BJ (cell line): ENCODE measurements at places on chromosomes 2 and 18. TPM values are rescaled to one million over a fixed set of nuclear protein-coding genes. Genes with fewer than 3 reads are reported as not detected.

GRCh38 chr18:56443166-56443907, 195.1 kb downstream of the TXNL1 start:
- DNase-seq: no peak

- DNase-seq: no peak
Measured at GRCh38 chr18:31738460-31739407, 21.9 kb downstream of the SLC25A52 start.

- no peak for DNase-seq
Measured at GRCh38 chr2:208228476-208228875, 26.4 kb downstream of the IDH1 start.

DNA sequence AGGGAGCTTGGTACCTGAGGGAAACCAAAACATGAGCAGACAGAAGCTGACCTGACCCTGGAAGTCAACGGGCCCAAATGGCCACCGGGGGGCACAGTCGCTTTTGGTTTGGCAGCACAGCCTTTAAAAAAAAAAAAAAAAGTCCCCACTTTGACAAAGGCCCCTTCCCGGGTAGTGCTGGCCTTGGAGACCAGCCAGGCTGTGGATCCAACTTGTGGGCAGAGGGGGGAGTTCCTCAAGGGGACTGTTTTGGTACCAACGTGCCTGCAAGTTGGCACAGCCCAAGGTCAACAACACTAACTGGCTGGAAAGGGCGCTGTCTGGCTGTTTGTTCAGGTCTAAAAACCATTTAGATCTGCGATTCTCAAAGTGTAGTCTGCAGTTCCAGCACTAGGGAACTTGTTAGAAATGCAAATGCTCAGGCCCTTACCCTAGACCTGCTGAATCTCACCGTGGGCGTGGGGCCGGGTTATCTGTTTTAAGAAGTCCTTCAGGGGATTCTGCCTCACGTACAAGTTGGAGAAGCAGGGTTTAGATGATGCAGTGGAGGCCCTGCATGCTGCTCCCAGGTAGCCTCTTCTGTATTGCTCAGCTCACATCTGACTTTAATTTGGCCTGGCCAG, 83.0 kb downstream of the LPIN1 start:
- no peak for DNase-seq

DNA sequence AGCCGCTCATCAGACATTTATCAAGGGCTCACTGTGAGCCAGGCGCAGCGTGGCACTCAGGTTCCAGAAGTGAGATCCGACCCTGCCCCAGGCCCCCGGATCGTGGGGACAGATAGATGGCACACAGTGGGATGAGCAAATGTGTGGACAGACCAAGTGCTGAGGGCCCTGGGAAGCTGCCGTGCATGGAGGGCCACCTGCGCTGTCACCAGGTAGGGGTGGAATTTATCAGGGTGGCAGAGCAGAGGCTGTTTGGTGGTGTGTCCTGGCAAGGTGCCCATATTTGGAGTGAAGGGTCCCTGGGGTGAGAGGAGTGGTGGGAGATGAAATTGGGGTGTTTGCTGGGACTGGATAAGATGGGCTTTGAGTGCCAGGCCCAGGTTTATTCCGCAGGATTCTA, 92.8 kb upstream of the HS6ST1 start:
- DNase-seq: no peak

DNA sequence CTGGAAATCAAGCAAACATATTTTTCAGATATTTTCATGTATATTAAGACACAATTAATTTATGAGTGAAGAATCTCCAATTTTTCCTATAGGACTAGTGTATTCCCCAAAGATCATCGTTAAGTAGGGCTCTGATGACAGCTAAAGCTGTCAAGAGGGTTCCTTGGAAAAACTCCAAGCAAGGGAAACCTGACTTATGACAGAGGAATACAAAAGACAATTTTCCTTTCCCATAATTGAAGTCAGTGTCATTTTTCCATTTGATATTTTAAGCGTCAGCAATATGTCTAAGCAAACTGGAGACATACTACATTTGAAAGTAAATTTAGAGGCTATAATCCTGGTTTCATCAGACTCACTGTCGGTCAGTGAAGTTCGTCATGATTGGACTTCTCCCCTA, 36.1 kb downstream of the RIT2 start:
- DNase-seq: no peak

DNA sequence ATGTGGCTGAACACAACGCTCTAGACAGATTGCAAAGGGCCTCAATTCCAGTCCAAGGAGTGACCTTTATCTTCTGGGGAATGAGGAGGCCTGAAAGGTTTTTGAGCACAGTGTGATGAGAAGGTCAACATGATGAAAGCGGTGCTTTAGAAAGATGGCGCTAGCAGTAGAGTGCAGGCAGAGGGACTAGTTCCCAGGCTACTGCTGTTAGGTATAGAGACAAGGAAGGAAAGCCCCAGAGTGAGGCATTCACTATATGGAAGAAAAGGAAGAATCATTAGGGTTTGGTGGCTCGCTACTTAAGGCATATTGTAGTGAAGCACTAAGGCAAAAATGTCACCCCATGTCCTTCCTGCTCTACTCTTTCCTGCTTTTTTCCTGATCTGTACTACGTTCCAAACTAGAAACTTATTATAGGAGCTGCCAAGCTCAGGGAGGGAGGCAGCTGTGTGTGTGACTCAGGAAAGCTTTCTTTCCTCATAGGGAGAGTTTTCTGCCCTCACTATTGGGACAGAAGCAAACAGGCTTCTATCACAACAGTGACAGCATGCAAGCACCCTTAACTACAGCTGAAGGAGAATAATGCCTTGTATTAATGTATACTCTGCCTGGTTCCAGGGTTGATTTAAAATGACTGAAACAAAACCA, 160.8 kb upstream of the CAVIN2 start:
- DNase-seq: no peak

DNA sequence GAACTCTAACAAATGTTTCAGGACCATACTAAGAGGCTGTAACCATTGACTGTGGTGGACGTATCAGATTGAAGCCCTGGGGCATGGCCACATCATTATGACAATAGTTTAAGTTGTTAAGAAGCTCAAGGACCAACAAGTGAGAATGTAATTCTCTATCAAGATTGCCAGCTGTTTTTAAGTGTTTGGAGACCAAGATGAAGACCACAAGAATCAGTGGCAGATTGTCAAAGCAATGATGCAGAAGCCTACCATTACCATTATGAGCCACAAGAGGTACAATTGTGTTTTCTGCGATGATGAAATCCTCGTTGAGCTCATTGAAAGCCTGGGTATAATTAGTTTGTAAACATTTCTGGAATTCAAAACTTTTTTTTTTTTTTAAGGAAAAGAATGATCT, 261.1 kb upstream of the ZEB2 start:
- DNase-seq: no peak

- no peak for DNase-seq
Measured at GRCh38 chr18:49168281-49168985, 217.7 kb upstream of the SMAD7 start.

- no peak for DNase-seq
Measured at GRCh38 chr18:9619056-9619455, 4.7 kb upstream of the PPP4R1 start.

GRCh38 chr2:234802071-234802844, 149.6 kb upstream of the SH3BP4 start:
- no peak for DNase-seq

DNA sequence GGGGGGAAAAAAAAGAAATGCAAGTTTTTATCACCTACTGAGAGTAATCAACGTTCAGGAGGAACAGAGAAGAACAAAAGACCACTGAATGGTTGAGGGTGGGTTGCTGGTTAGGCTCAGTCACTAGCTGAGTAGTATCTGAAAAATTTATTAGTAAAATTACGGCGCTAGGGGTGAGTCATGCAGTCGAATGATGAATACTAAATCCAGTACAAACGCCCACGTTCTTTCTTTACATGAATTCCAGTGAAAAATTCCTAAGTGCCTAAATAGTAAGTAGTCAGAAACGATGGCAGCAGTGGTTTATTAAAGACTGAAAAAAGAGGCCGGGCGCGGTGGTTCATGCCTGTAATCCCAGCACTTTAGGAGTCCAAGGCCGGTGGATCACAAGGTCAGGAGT, 52.0 kb downstream of the TEKT4 start:
- no peak for DNase-seq

DNA sequence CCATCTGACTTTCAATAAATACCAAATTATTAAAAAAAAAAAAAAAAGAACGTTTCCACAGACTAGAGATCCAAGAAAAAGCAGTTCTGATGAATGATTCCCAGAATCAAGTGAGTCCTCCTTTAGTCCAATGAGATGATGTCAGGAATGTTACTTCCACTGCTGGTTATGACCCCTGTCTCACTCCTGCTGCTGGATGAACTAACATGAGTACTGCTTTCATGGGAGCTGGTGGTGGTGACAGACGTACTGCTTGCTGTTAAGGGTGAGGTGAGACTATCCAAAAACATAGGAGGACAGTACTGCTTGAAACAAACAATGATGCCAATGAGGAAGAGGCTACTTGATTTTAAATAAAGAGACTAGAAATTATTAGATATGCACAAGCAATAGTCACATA, 55.5 kb upstream of the ST8SIA5 start:
- DNase-seq: no peak

- DNase-seq: no peak
Measured at GRCh38 chr2:165070076-165070475, 114.8 kb upstream of the SLC38A11 start.

DNA sequence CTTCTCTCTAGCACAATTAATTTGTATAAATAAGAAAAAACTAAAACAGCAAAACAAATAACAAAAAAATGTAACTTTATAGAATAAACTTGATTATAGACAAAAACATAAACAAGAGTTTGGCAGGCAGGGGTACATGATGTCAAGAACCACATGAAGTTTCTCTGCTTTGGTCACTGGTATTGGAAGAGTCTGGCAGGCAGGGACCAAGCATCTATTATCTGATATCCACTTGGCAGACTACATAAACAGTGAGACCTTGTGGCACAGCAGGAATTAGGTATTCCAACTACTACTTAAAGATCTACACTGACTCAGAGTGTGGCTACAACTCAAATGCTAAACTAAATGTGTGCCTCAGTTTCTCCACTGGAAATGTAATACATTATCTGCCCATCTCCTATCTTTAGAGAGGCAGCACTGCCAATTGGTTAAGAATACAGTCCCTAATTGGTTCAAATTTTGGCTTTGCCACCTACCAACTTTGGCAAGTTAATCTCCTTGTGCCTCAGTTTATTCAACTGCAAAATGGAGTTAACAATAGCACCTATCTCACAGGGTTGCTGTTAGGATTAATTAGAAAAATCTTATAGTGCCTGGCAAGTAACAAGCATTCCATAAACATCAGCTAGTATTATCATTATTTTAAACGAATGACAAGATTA, 2.7 kb downstream of the MAP4K3 start:
- DNase-seq: no peak

GRCh38 chr2:28654663-28655320, 96.8 kb upstream of the PPP1CB start:
- no peak for DNase-seq

GRCh38 chr18:9249254-9249653, 85.3 kb upstream of the TWSG1 start:
- DNase-seq: no peak

GRCh38 chr2:46857871-46858701, 57.5 kb downstream of the MCFD2 start:
- peak; percentile 97 for DNase-seq

GRCh38 chr2:36058953-36059352, 296.6 kb upstream of the CRIM1 start:
- no peak for DNase-seq

DNA sequence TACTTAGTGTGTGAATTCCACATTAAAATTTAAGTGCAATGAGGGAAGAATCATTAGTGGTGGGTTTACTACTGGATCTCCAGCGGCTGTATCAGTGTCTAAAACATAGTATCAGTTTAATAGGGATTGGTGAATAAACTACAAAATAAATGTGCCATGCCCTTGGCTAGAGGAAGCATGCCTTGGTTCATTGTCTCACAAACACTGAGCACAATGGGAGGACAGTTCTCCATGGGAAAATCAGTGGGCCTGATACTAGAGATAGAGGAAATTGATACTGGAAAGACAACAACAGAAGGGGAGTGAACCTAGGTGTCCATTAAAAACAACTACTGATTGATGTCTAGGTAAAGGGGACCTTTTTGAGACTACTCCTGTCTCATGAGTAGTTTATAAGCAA, 971.6 kb downstream of the SUCLG1 start:
- no peak for DNase-seq

DNA sequence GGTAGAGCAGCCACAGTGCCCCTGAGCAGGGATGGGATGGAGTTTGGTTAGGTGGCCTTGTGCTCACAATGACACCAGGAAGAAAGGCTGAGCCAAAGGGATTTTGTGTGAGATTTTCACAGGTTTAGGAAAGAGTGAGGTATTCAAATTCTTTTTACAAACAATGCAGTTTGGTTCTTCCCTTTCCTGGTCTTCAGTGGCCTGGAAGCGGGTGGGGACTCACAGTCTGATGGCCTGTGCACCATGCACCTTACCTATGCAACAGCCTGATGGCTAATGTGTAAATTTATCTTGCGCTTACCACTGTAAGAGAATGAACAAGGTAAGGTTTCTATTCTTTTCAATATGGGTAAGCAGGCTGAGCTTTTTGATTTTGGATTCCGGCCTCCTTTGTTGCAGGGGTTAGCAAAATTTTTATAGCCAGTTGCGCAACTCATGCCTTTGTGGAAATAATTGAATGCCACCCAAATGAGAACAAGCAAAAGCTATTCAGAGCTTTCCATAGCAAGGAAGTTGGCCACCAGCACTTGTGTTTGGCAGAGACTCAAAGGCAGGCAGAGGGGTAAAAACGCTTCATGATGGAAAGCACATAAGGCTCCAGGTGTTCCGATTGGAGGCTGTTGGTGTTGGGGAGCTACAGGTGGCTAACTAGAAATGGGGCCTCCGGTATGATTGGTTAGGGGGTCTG, 23.8 kb upstream of the IL1R2 start:
- DNase-seq: no peak

DNA sequence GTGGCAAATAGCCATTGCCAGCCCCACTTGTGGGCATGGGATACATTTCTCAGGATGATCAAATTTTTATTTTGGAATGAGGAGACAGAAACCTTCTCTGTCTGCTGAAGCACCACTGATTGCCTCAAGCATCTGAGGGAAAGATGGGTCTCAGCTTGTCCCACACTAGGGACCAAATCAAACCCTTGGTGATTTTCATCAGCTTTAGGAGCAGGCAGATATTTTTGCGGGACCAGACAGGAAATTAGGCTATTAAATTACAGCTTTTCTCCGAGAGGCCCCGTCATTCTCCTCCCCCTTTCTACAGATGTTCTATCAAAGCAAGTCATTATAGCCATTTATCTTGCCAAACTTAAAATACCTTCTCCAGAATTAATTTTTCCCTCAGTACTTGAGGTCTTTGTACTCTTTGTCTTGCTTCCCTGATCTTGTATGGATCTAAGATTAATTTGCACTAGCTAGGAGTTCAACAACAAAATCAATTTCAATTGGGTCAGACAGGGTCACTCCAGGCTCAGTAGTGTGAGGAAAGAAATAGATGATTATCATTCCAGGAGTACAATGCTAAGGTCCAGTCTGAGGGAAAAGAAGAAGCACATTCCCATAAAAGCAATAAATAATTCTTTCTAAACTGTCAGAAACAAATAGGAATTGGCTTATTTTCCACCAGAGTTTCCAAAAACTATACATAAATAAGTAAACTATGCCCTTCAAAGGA, 818.1 kb upstream of the SOX11 start:
- no peak for DNase-seq

Gene GALNT5
- polyA plus RNA-seq: 22.6 and 37.8 TPM in 2 replicates

Gene TSGA10
- 0.42 and 1.2 TPM in 2 replicates for polyA plus RNA-seq

Gene PCARE
- not detected in 2 replicates for polyA plus RNA-seq

Gene TBR1
- polyA plus RNA-seq: not detected in 2 replicates

Gene SATB2
- 2.7 and 4.8 TPM in 2 replicates for polyA plus RNA-seq

Gene LHCGR
- polyA plus RNA-seq: not detected in 2 replicates

Gene POTEJ
- polyA plus RNA-seq: 0.02 TPM in 1 of 2 replicates, not detected in the other

Gene ITM2C
- 524 and 885 TPM in 2 replicates for polyA plus RNA-seq

Gene SP5
- polyA plus RNA-seq: not detected in 2 replicates

Gene LCT
- not detected in 2 replicates for polyA plus RNA-seq

Gene KIAA2012
- polyA plus RNA-seq: 0.13 and 0.18 TPM in 2 replicates

Gene ABCB11
- not detected in 2 replicates for polyA plus RNA-seq

Gene TP53I3
- polyA plus RNA-seq: 37.4 and 45.1 TPM in 2 replicates
